ENCODE measurements at places on chromosomes 12 and 14.

- no peak for DNase-seq
Observed at GRCh38 chr12:88703790-88704189, 123.5 kb upstream of the KITLG start.

- DNase-seq, result no peak
Observed at GRCh38 chr12:72011374-72011773, 72.7 kb downstream of the TPH2 start.

- DNase-seq, result no peak
Observed at GRCh38 chr12:54032627-54033100, at the start of gene HOXC5. Gene HOXC5 (plus strand): TSS chr12:54033050. CDS start chr12:54033123, 73 bp downstream.

DNA sequence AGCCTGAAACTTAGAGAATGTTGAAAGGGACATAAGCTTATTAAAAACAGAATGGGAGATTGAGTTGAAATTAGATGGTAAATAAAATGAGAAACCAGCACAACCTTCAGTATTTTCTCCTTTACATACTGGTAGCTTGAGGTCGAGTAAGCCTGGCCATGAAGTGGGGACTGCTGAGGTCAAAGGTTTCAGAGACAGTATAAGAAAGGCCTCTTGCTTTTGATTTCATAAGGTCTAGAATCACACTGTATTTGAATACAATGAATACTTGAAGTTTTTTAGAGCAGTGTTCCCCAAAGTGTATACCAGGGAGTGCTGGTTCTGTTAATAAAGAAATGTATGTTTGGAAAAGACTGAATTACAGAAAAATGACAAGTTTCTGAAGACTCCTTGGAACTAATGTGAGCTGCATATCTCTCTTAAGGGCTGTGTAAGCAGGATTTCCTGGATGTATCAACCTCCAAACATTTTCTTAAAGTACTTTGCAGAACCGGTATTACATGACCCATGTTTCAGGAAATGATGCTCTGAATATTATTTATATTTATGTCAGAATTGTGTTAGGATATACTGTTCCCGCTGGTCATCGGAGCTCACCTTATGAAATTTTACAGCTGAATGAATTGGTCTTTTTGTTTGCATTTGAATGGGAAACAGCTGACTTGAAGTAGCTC lies 85.0 kb downstream of the AKAP6 start:
- DNase-seq, result no peak

- DNase-seq, result no peak
Observed at GRCh38 chr12:27607591-27607990, 83.6 kb downstream of the PPFIBP1 start.

GRCh38 chr14:103848175-103849077 lies 1.1 kb upstream of the PPP1R13B start:
- no peak for DNase-seq

GRCh38 chr14:55734731-55735130 lies 154.7 kb downstream of the KTN1 start:
- no peak for DNase-seq

DNA sequence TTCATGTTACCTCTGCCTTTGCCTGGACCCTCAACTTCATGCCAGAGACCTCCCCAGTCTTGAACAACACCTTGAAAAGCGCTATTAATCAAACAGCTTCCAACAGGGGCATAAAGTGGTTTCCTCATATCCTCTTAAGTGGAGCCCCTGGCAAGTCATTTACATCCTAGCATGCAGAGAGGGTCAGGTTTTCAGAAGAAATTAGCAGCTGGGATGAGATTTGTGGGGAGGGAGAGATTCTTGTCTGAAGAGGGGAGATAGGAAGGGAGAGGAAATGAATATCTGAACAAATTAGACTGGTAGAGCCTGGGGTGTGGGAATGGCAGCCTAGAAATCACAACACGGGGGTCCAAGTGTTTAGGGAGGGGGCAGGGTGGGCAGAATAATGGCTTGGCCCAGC lies 45.6 kb downstream of the CALM1 start:
- DNase-seq, result no peak

GRCh38 chr12:48977290-48978281 lies 536 bp upstream of the WNT1 start:
- DNase-seq, result no peak

GRCh38 chr14:63952933-63953437 lies 100.2 kb downstream of the SYNE2 start:
- DNase-seq, result no peak

- no peak for DNase-seq
Observed at GRCh38 chr12:112616469-112617152, 174.9 kb upstream of the RPH3A start.

- DNase-seq, result peak; percentile 57
Observed at GRCh38 chr12:49564686-49565405, 3.1 kb downstream of the MCRS1 start.

DNA sequence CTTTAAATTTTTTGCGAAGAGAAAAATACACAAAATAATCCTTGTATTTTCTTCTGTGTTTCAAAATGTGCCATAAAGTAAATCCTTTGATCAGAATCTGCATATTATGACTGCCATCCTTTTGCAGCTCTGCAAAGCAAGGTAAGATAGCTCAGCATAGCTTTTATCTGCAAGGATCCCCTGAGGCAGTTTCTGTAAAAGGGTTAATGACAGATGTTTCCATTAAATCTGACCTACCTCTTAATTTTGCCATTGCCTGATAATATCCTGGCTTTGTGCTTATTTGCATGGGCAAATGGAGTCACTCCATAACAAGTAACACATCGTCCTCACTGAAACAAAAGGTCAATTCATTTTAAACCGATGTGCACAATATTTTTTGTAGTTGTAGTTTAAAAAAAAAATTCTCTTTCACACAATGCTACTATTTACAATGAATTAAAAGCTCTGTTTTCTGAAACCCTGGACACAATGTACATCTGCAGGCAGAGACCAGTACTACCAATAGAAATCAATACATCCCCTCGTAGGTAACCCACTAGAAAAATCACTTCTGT lies 108.5 kb upstream of the SOX5 start:
- DNase-seq, result no peak

DNA sequence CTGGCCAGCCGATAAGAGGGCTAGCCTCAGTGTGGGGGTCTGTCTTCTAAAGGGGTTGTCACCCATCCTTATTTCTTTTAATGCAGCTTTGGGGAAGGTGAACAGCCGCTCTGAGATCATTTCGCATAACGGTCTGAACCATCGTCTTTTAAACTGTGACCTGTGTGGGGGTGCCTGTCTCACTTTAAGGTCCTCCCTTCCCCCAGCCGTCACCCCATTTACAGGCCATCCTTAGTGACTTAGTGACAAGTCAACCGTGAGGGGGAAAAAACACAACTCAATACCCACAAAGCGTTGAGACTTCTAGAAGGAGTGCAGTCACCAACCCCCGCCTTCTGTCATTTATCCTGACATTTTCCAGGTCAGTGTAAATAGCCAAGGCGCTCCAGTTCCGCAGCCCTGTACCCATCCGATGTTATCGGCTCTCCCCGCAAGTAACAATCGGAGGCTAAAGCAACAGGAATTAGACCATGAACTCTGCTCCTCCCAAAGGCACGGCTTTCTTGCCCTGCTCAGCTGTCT lies 505 bp upstream of the DENND5B start:
- peak; percentile 21 for DNase-seq

DNA sequence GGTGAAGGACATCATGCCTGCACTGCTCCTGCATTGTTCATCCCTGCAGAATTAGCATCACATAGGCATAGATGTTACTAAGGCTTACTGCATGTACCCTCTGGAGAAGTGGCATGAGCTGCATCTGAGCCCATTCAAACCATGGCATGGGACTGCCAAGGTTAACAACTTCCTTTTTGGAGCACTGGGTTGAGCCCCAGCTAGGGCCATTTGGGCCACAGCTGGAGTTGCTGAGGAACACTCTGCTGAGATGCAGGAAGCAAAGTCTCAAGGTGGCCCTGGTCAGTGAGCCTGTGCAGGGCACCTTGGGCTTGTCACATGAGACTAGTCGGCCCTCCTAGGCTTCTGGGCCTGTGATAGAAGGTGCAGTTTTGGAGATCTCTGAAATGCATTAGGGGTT lies 511.2 kb downstream of the C12orf50 start:
- DNase-seq, result no peak

DNA sequence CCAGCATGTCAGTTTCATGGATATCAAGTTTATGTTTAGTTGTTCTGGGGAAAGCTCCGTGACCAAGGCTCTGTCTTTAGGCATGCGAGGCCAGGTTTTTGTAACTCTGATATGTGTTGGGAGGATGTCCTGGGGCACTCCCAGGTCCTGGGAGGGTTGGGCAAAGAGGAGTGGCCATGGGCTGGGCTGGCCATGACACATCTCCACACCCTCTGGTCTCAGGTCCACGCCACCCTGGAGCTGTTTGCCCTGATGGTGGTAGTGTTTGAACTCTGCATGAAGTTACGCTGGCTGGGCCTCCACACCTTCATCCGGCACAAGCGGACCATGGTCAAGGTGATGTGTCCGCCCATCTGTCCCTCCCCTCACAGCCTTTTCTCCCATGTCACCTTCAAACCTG lies 46.4 kb downstream of the TPCN1 start:
- DNase-seq, result no peak

DNA sequence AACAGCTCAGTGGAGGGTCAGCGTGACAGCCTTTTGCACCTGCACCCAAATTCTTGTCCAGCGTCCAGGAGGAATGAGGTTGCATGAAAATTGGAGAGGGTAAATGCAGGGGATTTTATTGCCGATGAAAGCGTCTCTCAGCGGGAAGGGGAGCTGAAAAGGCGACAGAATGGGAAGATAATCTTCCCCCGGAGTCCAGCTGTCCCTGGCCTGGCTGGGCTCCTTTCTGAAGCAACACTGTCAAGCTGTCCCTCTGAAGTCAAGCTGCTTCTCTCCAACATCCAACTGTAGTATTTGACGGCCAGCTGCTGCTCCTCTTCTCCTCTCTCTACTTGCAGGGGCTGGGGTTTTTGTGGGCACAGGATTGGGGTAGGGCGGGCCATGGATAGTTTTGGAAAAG lies 32.7 kb downstream of the NOPCHAP1 start:
- no peak for DNase-seq

DNA sequence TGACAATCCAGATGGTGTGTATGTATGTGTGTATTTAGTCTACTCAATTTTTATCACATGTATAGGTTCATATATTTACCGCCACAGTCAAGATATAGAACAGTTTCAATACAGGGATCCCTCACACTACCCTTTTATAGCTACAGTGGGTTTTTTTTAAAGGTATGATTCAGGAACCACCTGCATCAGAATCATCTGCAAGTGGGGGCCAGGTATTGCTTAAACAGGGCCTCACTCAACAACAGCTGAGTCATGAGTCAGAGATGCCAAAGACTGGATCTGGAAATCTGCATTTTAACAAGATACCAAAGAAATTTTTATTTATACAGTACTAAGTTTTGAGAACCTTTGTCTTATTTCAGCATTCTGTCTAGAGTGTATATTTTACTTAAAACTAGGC lies 117.6 kb downstream of the SLC35F4 start:
- DNase-seq, result no peak

GRCh38 chr14:56046546-56046945 lies 71.7 kb upstream of the PELI2 start:
- DNase-seq, result no peak

Measured in gastrocnemius medialis (tissue), 4 donors.